ENCODE measurements at places on chromosomes 4 and X. TPM values are rescaled to one million over a fixed set of nuclear protein-coding genes. Genes with fewer than 3 reads are reported as not detected.

BBS7 gene
- 15.8 TPM for total RNA-seq

SSX2B gene
- total RNA-seq = not detected

ALAS2 gene
- not detected for total RNA-seq

RNF150 gene
- 0.23 TPM for total RNA-seq

RTL5 gene
- total RNA-seq = 0.47 TPM

PASD1 gene
- not detected for total RNA-seq

GNRHR gene
- not detected for total RNA-seq

EGF gene
- total RNA-seq = under 0.01 TPM

ARR3 gene
- not detected for total RNA-seq

ZNF595 gene
- total RNA-seq = 19.9 TPM

HSFX2 gene
- 0.37 TPM for total RNA-seq

FDCSP gene
- total RNA-seq = not detected

PIN4 gene
- total RNA-seq = 12.4 TPM

ITIH6 gene
- total RNA-seq = not detected

ZNF732 gene
- 2.0 TPM for total RNA-seq

PDZD4 gene
- 0.68 TPM for total RNA-seq

DOK7 gene
- total RNA-seq = 0.17 TPM

IL1RAPL1 gene
- not detected for total RNA-seq

SLC39A8 gene
- total RNA-seq = 3.1 TPM

CENPE gene
- 39.1 TPM for total RNA-seq

GABRB1 gene
- not detected for total RNA-seq

RNF175 gene
- total RNA-seq = 0.37 TPM

CDS1 gene
- 0.05 TPM for total RNA-seq

NXF2B gene
- total RNA-seq = not detected

SHROOM4 gene
- 39.0 TPM for total RNA-seq

EXOC1L gene
- not detected for total RNA-seq

ETNPPL gene
- not detected for total RNA-seq

HHIP gene
- total RNA-seq = 191 TPM

EREG gene
- total RNA-seq = under 0.01 TPM

GRIA2 gene
- not detected for total RNA-seq

STAP1 gene
- not detected for total RNA-seq

CXCL5 gene
- total RNA-seq = 0.23 TPM

Data from dermis blood vessel endothelial cell (primary cell).